ENCODE measurements at places on chromosomes 7 and 10. TPM values are rescaled to one million over a fixed set of nuclear protein-coding genes. Genes with fewer than 3 reads are reported as not detected.

- H3K4me3 ChIP-seq, result no peak overlapping the region
- H3K36me3 ChIP-seq, result no peaks in the 10 kb centered on the region
- DNase-seq, result no peak
- no peaks in the 10 kb centered on the region for H3K27me3 ChIP-seq
These were observed 37.3 kb downstream of the NRCAM start for GRCh38 chr7:108418946-108419345.

- H3K36me3 ChIP-seq, result peaks cover 5% of the 10 kb centered on the region
- no peaks in the 10 kb centered on the region for H3K27me3 ChIP-seq
- DNase-seq, result no peak
- peaks cover 30% of the 10 kb centered on the region for H3K4me1 ChIP-seq
These were observed 125.9 kb upstream of the PPIF start for GRCh38 chr10:79221110-79222051.

GRCh38 chr7:122304319-122304975 is at the start of gene FEZF1:
Gene FEZF1 (minus strand): TSS chr7:122304750. CDS start chr7:122304437, 313 bp downstream.
- DNase-seq, result no peak
- H3K27ac ChIP-seq, result no peak within 1 kb of the TSS
- no peaks in the 10 kb centered on the region for H3K36me3 ChIP-seq

- no peaks in the 10 kb centered on the region for H3K4me1 ChIP-seq
- no peaks in the 10 kb centered on the region for H3K36me3 ChIP-seq
- no peak for DNase-seq
- no peak overlapping the region for H3K27ac ChIP-seq
These were observed 72.3 kb upstream of the GATAD1 start for GRCh38 chr7:92375013-92375412.

The GBF1 gene
- total RNA-seq, result 32.1 TPM

- no peaks in the 10 kb centered on the region for H3K27me3 ChIP-seq
- no peak overlapping the region for H3K27ac ChIP-seq
- no peak for DNase-seq
- H3K4me3 ChIP-seq, result no peak overlapping the region
These were observed 31.0 kb downstream of the SBDS start for GRCh38 chr7:66964411-66964810.

GRCh38 chr10:102316421-102316820 is 71.1 kb downstream of the GBF1 start:
- H3K27ac ChIP-seq, result no peak overlapping the region
- no peaks in the 10 kb centered on the region for H3K36me3 ChIP-seq
- H3K27me3 ChIP-seq, result no peaks in the 10 kb centered on the region
- DNase-seq, result no peak
- peaks cover under 1% of the 10 kb centered on the region for H3K4me1 ChIP-seq
- H3K4me3 ChIP-seq, result no peak overlapping the region

DNA sequence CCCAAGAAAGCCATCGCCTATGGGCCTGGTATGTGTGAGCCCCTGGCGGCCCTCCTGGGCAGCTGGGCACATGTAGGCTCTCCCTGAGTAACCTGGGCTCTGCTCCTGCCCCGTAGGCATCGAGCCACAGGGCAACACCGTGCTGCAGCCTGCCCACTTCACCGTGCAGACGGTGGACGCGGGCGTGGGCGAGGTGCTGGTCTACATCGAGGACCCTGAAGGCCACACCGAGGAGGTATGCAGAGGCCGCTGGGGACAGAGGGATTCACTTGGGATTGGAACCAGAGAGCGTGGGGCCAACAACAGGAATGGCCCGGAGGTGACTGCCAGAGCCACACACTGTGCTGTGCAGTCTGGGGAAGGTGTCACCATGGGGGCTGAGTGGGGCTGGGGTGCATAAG is 7.3 kb downstream of the FLNC start:
- peaks cover 7% of the 10 kb centered on the region for H3K4me1 ChIP-seq
- H3K36me3 ChIP-seq, result no peaks in the 10 kb centered on the region
- DNase-seq, result no peak
- H3K27me3 ChIP-seq, result no peaks in the 10 kb centered on the region
- no peak overlapping the region for H3K4me3 ChIP-seq
